ENCODE measurements at places on chromosomes 4 and X.

DNA sequence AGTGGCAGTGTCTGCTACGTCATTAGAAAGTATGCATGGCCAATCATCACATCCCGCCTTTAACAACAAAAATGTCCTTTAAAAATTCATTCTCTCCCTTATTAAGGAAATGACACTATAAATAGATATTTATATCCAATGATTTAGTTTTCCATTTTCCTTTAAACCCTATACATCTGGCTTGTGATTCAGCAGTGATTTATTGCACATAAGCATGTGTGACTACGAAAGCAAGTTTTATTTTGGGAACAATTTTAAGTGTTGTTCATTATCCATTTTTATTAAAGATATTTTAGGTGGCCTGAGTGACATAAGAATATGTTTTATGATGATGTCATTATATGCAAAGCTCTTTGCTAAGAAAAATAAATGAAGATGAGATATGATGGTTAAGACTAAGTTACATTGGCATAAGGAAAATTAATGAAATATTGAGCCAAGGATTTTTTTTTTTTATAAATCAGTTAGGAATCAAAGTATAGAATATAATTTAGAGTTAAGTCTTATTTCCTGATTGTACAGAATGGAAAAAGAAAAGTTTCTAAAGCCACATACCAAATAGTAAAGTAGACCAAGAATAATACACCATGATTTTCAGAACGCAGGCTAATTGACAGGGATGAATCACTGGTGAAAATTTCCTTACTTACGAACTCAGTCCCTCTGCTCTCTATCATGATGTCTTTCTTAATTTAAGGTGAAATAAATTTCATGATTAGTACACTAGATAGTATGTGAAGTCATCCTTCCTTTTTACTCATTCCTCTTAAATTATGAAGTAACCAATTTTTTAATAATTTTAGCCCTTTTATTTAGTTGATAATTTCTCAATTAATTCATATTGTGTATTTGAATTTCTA is 822.4 kb downstream of the FAT4 start:
- no peak for DNase-seq

- DNase-seq: no peak
Observed at GRCh38 chr4:72701987-72702819, 133.2 kb upstream of the ADAMTS3 start.

DNA sequence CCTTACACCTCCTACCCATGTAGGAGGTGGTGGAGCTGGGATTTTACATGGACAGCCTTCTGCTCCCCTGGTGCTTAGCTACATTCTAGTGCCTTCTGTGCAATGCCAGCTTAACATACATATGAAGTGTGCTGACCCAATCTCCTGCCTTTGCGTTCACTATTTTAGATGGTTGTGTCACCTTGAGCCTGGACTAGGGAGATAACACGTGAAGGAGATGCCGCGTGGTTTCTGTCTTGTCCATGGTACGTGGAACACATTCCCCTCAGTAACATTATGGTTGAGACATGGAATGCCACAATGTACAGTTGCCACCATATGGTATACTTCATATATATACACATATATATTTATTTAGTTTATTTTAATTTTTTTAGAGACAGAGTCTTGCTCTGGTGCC is 54.0 kb downstream of the TBL1X start:
- no peak for DNase-seq

GRCh38 chr4:155952501-155952901 is 1.2 kb downstream of the CTSO start:
- no peak for DNase-seq

DNA sequence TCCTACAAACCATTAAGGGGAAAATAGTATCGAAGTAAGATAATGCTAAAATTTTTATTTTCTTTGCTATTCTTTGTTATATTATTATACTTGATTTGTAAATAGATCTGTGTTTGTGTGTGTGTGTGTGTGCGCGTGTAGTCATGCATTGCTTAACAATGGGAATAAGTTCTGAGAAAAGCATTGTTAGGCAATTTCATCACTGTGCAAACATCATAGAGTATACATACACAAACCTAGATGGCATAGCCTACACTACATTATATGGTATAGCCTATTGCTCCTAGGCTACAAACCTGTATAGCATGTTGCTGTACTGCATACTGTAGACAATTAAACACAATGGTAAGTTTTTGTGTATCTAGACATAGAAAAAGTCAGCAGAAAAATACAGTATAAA is 17.1 kb downstream of the MTTP start:
- no peak for DNase-seq

GRCh38 chr4:181503687-181504390 is 739.4 kb upstream of the TENM3 start:
- DNase-seq: no peak

GRCh38 chr4:108303488-108304177 is 134.9 kb upstream of the LEF1 start:
- no peak for DNase-seq

GRCh38 chr4:181427076-181427475 is 816.1 kb upstream of the TENM3 start:
- DNase-seq: no peak

GRCh38 chr4:49032440-49033161 is 46.5 kb downstream of the CWH43 start:
- DNase-seq: no peak

GRCh38 chr4:68693325-68694075 is 23.0 kb upstream of the UGT2B15 start:
- no peak for DNase-seq

DNA sequence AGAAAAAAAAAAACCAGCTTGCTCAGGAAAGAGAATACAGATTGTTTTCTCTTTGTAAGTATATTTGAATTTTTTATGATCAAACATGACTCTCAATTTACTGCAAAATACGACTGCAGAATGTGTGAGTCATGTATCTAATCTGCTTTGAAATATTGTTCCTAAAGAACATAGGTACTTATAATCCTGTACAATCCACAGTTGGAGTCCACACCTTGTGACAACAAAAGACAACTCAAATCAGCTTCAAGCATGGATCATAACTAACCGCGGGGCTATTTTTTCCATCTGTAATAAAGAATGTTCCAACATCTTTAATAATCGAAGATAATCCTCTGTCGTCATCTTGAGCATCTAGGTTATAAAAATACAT is 77.8 kb upstream of the STIM2 start:
- DNase-seq: no peak

- DNase-seq: no peak
Observed at GRCh38 chr4:8866828-8867623, 4.6 kb downstream of the HMX1 start.

- DNase-seq: no peak
Observed at GRCh38 chr4:145722561-145722960, 42.6 kb downstream of the C4orf51 start.

DNA sequence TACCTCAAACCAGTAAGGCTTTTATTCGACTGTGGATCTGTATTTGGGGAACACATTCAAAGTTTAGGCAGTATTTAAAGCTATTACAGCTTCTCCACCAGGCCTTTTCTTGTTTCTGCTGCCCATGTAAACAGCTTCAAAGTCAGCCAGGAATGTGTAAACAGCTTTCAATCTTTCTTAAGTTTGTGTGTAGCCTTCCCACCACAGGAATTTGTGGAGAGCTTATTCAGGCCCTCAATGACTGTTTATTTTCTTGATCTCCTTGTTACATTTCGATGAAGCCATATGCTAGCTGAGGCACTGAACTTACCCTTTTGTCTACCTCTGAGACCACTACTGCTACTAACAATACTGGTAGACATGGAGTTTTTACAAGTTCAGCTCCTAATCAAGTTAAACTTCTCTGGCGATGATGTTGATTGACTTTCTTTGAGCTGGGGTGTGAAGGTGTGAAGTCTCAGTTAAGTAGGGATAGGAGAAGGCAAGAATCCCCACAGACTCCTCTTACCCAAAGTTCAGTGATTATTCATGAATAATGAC is 72.6 kb downstream of the NWD2 start:
- DNase-seq: no peak

- DNase-seq: no peak
Observed at GRCh38 chr4:189088780-189089179, 851.9 kb upstream of the FRG1 start.
